ENCODE measurements at places on chromosomes 7 and 10. TPM values are rescaled to one million over a fixed set of nuclear protein-coding genes. Genes with fewer than 3 reads are reported as not detected.

Gene GPNMB
- 1.9 TPM for total RNA-seq

- no peak overlapping the region for H3K4me3 ChIP-seq
- no peaks in the 10 kb centered on the region for H3K4me1 ChIP-seq
- no peaks in the 10 kb centered on the region for H3K36me3 ChIP-seq
- H3K27me3 ChIP-seq = peaks cover 11% of the 10 kb centered on the region
- DNase-seq = no peak
- H3K27ac ChIP-seq = no peak overlapping the region
Observed at GRCh38 chr10:80694930-80695329, 157.2 kb downstream of the SH2D4B start.

- H3K27me3 ChIP-seq = no peaks in the 10 kb centered on the region
- no peak overlapping the region for H3K4me3 ChIP-seq
- H3K36me3 ChIP-seq = peaks cover 6% of the 10 kb centered on the region
- DNase-seq = no peak
Observed at GRCh38 chr10:80539421-80540031, 1.8 kb downstream of the SH2D4B start.

Gene PKD2L1
- total RNA-seq = not detected

DNA sequence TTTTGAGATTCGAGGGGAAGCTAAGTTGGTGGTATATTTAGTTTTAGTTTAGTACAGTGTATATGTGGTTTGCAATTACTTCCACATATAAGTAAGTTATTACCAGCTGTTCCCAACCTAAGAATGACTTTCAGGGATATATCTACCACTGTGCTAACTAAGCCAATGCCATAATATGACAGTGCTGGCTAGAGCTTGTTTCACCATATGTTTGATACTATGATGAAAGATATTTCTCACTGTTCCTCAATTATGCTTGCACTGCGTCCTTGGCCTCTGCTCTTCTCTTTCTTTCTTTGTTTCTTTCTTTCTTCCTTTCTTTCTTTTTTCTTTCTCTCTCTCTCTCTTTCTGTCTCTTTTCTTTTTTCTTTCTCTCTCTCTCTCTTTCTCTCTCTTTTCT is 113.8 kb upstream of the SKAP2 start:
- peaks cover 16% of the 10 kb centered on the region for H3K27me3 ChIP-seq
- DNase-seq = no peak
- no peaks in the 10 kb centered on the region for H3K36me3 ChIP-seq
- H3K27ac ChIP-seq = no peak overlapping the region
- H3K4me1 ChIP-seq = no peaks in the 10 kb centered on the region

Gene CEP55
- total RNA-seq = 52.0 TPM

GRCh38 chr7:99767662-99768061 is 16.3 kb downstream of the CYP3A4 start:
- no peak overlapping the region for H3K4me3 ChIP-seq
- H3K27me3 ChIP-seq = peaks cover 33% of the 10 kb centered on the region
- peaks cover 14% of the 10 kb centered on the region for H3K4me1 ChIP-seq
- no peaks in the 10 kb centered on the region for H3K36me3 ChIP-seq

Gene ALKBH4
- total RNA-seq = 10.1 TPM

Gene TSPAN12
- total RNA-seq = not detected

DNA sequence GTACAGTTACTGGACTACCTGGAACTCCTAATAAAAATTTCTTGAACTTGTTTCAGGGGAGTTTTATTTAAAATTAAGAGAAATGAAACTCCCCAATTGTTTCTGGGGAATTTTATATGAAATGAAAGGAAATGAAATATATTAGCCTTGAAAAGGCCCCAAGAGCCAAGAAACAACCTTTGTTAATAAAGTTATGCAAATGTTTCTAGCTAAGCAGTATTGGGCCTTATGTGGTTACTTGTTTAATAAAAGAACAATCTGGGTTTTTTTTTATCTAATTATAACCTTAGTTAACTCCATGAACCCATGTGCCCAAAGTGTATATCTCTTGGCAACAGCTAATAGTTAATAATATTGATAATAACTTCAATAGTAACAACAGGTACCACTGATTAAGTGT is 222.8 kb downstream of the EXOC4 start:
- H3K27ac ChIP-seq = no peak overlapping the region
- DNase-seq = no peak
- H3K27me3 ChIP-seq = no peaks in the 10 kb centered on the region
- H3K36me3 ChIP-seq = peaks cover 11% of the 10 kb centered on the region
- peaks cover 6% of the 10 kb centered on the region for H3K4me1 ChIP-seq
- no peak overlapping the region for H3K4me3 ChIP-seq

DNA sequence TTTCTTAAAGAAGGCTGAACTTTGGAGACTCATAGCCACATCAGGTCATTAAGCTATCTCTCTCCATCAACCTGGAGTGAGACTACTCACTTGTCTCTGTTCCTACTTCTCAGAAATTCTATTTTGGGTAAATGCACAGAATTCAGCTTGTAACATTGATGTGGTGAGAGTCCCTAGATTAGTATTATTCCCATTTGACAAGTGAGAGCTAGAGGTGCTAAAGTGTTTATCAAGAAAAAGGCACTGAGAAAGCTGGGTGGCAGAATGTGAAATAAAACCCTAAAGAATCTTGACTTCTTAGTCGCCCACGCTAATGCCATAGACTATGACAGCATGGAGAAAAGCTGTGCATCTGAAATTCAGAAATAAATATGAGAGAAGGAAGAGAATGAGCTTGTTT is 73.4 kb upstream of the PDCD4 start:
- no peaks in the 10 kb centered on the region for H3K27me3 ChIP-seq
- no peak for DNase-seq
- no peaks in the 10 kb centered on the region for H3K36me3 ChIP-seq
- no peak overlapping the region for H3K4me3 ChIP-seq
- H3K4me1 ChIP-seq = peaks cover 35% of the 10 kb centered on the region

GRCh38 chr7:149432121-149432691 is 28.7 kb downstream of the ZNF777 start:
- no peak for DNase-seq
- peaks cover 26% of the 10 kb centered on the region for H3K36me3 ChIP-seq
- H3K27me3 ChIP-seq = no peaks in the 10 kb centered on the region
- H3K4me3 ChIP-seq = no peak overlapping the region

GRCh38 chr10:117726596-117727295 is 184.2 kb downstream of the EMX2 start:
- H3K27me3 ChIP-seq = peaks cover 37% of the 10 kb centered on the region
- no peak overlapping the region for H3K27ac ChIP-seq
- no peak overlapping the region for H3K4me3 ChIP-seq

GRCh38 chr10:33347211-33347610 is 12.7 kb upstream of the NRP1 start:
- peaks cover 22% of the 10 kb centered on the region for H3K27me3 ChIP-seq
- H3K4me3 ChIP-seq = no peak overlapping the region
- no peak for DNase-seq

- H3K36me3 ChIP-seq = no peaks in the 10 kb centered on the region
- H3K27me3 ChIP-seq = no peaks in the 10 kb centered on the region
Observed at GRCh38 chr7:46478046-46478445, 557.0 kb upstream of the IGFBP3 start.

All from activated naive CD8-positive, alpha-beta T cell treated with anti-CD3 and anti-CD28 coated beads for 36 hours (primary cell).